SW 1271 (cell line): ENCODE measurements at places on chromosomes 13 and 19.

- DNase-seq: no peak
Measured at GRCh38 chr13:51895906-51896888, 34.4 kb downstream of the CCDC70 start.

- no peak for DNase-seq
Measured at GRCh38 chr13:30359991-30360390, 52.6 kb upstream of the KATNAL1 start.

GRCh38 chr13:105569816-105570215, 965.6 kb downstream of the EFNB2 start:
- DNase-seq: no peak

DNA sequence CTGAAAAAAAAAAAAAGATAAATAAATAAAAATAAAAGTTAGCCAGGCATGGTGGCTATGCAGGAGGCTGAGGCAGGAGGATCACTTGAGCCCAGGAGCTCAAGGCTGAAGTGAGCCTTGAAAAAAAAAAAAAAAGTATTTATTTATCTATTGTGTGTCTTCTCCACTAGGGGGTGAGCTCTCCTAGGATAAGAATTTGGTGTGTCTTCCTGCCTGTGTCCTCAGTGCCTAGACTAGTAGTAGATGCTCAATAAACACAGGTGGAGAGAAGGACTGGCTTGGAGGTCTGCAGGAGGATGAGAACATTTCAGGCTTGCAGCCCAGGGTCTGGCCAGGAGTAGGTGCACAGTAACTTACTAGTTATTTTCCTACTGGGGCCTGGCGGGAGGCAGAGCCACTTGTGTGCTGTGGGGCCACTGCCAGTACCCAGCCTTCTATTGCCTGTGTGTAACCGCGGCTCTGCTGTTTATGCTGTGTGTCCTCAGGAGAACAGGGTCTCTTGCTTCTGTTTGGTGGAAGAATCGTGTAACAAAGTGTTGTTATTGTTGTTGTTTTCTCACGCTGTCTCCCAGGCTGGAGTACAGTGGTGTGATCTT, 5.4 kb downstream of the LMTK3 start:
- DNase-seq: peak; percentile 56

- no peak for DNase-seq
Measured at GRCh38 chr13:44576351-44577235, 463 bp upstream of the TSC22D1 start.

DNA sequence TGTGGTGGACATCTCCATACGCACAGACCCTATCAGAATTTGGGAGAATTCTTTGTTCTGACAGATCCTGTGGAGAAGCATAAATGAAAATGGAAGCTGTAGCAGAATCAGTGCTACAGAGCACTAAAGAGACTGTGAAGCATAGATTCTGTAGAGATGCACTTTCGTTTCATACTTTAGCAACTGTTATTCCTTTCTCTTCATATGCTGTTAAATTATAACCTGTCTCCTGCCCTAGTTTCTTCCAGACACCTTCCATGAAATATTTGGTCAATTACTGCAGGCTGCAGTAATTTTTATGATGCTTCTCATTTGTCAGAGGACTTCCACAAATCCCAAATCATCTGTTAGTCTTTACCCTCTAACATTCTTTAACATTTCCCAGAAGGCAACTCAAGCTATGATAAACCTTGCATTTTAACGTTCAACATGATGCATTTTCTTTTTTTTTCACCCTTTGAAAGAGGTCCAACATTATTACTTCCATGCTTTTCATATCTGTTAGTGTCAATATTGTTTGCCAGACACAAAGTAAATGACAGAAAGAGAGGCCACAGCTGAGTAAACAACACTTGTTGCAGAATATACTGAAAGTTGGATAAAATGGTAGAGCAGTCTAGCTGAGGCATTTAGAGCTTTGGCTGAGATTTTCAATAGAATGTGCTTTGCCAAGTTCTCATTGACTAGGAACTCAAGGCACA, 412.7 kb downstream of the LMO7 start:
- no peak for DNase-seq

GRCh38 chr13:29481603-29482002, 113.9 kb downstream of the SLC7A1 start:
- no peak for DNase-seq

- DNase-seq: no peak
Measured at GRCh38 chr13:97278435-97279411, 56.6 kb downstream of the MBNL2 start.

DNA sequence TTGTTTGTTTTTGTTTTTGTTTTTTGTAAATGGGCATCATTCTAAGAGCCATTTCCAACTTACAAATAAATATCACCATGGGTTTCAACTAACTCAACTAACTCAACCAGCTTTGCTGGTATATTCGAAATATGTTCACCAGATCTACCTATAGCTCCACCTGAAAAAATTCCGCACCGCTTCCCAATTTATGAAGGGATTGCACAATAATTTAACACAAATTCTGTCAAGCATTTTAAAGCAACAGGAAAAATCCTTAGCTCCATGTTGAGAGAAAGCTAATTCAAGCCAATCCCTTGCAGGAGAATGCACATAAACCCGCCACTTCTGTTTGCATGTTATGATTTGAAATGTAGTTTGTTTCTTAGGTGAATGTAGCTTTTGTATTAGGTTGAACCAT, 417.8 kb downstream of the EFNB2 start:
- no peak for DNase-seq

GRCh38 chr13:92122186-92122853, 723.9 kb downstream of the GPC5 start:
- DNase-seq: no peak

DNA sequence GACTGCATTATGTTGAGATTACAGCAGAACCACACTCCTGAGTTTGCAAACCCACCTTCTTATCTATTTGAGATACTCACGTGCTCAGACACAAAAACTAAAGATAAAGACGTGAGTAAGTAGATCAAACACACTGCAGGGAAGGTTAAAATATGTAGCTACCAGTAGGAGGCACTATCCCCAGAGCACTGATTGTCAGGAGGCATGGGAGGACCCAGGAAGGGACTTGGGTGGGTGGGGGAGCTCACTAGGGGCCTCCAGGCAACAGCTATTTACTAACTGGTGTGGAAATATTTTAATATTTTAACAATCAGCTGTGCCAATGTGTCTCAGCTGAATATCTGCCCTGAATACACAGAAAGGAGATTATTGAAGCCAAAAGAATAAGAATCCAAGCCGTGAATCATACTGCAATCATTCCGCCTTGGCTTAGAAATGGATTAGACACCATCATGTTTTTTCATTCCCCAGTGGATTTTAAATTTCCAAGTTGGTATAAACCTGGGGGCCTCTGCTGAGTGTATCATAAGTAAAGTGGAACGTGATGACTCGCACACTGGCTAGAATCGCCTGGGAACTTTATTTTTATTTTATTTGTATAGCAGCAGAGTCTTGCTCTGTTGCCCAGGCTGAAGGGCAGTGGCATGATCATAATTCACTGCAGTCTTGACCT, 73.2 kb upstream of the CACNA1A start:
- no peak for DNase-seq

- DNase-seq: no peak
Measured at GRCh38 chr13:78600280-78600883, 3.0 kb downstream of the POU4F1 start.

- DNase-seq: no peak
Measured at GRCh38 chr13:100447831-100448230, 140.8 kb downstream of the GGACT start.

- DNase-seq: no peak
Measured at GRCh38 chr13:27967736-27968315, 1.3 kb downstream of the CDX2 start.
